ENCODE measurements at places on chromosomes 3 and 15.

DNA sequence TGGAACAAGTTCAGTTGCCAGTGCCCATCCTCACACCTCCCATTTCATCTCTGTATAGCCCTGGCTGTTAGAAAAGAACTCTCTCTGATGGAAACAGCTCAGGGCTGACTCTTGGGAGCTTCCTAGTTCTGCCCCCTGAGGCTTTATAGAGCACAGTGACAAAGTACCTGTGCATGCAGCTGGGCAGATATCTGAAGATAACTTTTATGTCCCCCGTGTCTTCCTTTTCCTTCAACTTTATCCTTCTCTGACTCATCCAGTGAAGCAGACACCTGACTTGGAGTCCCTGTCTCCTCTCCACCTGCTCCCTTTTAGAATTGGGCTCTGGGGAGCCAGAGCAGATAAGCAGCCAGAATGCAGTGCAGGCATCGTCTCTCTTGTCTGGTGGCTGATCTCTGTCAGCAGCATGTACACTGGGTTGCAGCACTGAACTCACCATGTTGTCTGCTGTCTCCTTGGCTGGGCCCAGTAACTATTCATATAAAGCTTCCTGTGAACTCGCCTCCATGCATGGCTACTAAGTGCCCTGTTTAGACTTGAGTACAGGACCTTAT, 53.9 kb upstream of the PLXNA1 start:
- no peak for DNase-seq

DNA sequence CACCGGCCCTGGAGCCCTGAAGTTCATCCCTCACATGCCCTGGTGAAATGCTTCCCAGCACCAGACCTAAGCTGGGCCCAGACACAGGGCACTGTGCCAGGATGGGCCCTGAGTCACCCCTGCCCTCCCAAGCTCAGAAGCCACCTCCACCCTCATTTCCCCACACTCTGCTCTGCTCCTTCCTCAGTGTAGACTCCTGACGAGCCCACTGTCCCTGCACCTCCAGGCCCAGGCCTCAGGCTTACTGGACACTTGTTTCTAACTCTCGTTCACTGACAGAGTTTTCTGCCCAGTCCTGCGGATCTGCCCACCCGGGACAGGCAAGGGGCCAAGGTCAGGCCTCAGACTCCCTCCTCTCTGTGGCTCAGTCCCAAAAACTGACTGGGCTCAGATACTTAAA, 112.6 kb upstream of the RNF7 start:
- no peak for DNase-seq

- DNase-seq = peak; percentile 28
Observed at GRCh38 chr3:129624347-129625071, 18.0 kb upstream of the PLXND1 start.

DNA sequence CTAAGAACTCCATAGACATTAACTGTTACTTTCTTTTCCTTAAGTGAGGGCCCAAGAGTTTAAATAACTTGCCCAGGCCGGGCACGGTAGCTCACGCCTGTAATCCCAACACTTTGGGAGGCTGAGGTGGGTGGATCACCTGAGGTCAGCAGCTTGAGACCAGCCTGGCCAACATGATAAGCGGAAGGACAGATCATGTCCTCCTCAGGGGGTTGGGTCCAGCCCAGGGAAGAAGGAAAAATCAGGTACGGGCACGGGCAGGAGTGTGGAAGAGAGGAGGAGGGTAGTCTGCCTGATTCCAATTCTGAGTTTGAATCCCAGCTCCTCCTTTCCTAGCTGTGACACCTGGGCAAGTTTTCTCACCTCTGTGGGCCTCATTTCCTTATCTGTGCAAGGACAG, 118.8 kb downstream of the ANP32A start:
- DNase-seq = no peak

- no peak for DNase-seq
Observed at GRCh38 chr3:179848711-179849110, 188.0 kb downstream of the PEX5L start.

DNA sequence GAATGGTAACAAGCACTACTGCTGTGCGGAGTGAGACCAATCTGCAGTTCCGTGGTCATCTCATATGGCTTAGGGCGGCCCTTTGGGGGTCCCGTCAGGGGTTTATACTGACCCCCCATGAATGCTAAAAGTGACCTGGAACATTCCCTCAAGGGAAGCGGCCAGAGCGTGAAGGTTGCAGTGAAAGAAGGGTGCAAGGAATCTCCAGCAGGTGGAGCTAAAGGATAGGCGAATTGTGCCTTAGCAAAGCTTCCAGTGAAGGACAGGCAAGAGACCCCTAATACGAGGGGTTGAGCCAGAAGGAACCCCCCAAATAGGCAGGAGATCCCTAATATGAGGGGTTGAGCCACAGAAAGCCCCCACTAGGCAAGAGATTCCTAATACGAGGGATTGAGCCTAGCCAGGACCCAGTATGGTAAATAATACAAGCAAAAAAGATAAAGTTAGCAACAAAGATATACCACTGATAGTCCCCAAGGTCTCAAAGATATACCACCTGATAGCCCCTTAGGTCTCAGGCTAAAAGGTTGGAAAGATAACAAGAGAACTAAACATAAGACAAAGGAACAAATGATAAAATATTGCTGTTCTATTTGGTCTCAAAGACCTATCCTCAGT, 32.8 kb downstream of the ZNF589 start:
- DNase-seq = no peak

GRCh38 chr3:21435871-21436270, 315.1 kb downstream of the ZNF385D start:
- no peak for DNase-seq

GRCh38 chr15:42058791-42059190, 35.6 kb downstream of the PLA2G4D start:
- DNase-seq = no peak

DNA sequence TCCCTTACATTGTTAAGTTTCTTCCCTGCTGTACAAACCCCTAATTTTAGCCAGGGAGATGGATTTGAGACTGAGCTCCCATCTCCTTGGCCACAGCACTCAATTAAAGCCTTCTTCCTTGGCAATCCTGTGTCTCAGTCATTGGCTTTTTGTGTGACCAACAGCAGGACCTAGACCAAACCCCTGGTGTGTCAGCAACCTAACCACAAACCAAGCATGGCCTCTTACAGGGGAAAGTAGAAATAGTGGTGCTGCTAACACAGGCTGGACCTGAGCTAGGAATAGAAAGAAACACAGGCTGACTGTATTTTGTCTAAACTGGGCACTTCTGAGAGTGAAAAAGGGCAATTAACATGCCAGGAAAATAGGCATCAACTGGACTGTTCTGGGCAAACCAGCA, 37.9 kb downstream of the PPCDC start:
- DNase-seq = no peak

DNA sequence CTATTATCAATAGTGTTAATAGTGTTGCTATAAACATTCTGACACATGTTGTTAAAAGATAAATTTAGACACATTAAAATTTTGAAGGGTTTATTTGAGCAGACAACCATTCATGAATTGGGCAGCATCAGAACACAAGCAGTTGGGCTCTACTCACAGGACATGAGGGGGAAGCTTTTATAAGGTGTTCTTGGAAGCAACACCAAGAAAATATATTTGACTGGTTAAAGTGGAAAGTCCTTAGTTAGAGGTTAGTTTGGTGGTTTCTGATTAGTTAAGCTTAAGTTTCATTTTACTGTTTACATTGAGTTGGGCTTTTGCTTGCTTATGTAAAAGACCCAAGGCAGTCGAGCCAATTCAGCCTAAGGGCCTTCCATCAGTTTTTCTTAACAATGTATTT, 220.7 kb downstream of the CD47 start:
- DNase-seq = no peak

- no peak for DNase-seq
Observed at GRCh38 chr3:186003610-186004009, 65.8 kb upstream of the TRA2B start.

DNA sequence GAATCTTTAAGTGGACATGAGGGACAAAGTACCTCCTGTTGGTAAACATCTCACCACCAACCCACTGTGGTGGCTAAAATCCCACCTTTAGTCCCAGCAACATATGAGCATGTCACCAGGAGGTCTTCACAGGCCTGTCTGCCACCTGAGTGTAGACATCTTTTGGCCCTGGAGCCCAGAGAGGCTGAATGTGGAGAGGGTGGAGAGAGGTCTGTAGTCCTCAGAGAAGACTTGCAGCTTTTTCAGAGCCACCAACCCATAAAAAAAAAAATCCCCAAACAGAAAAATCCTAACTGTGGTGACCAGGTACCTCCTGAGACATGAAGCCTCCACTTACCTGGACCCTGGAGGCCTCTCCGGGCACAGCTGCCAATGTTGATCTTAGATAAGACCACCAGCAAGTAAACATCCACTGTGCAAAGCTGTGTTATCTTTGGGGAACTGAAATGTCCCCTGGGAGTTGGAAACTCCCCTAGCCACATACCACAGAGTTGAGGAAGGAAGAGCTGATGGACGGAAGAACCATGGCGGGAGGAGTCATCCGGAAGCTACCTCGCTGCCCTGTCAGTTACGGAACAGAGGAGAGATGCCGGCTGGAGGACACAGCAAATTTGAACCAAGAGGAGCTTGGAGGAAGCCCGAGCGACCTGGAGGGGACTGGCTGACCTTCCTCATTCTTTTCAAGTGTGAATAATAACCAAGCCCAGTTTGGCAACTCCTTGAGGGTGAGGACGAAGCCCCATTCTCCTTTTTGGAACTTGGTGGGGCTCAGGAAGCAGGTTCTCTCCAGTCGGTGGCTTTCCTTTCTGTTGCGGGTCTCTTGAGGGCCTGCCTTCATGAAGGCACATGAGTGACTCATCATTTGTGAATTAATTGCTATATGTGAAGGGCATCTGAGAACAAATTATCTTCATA, at the start of gene GHRL:
TSS of gene GHRL (minus strand) at position 443 of the 915 bp plus-strand sequence. CDS start 2,767 bp downstream, outside the sequence.
- no peak for DNase-seq

DNA sequence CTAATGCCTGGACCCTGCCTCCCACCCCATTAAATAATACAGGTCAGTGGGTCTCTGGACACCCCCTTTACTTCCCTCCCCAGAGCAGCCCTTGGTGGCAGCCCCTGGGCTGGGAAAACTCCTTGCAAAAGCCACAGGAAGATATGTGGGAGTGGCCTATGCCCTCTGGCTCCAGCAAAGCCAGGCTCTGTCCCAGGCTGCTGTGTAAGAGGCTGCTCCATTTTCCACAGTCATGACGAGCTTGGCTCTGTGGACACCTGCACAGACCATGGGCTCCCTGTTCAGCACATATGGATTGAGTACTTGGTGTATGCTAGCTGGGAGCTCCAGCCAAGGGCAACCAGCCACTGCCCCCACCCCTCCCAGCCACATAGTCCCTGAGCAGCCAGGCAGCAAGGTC, 13.0 kb downstream of the CACNA2D2 start:
- DNase-seq = no peak

DNA sequence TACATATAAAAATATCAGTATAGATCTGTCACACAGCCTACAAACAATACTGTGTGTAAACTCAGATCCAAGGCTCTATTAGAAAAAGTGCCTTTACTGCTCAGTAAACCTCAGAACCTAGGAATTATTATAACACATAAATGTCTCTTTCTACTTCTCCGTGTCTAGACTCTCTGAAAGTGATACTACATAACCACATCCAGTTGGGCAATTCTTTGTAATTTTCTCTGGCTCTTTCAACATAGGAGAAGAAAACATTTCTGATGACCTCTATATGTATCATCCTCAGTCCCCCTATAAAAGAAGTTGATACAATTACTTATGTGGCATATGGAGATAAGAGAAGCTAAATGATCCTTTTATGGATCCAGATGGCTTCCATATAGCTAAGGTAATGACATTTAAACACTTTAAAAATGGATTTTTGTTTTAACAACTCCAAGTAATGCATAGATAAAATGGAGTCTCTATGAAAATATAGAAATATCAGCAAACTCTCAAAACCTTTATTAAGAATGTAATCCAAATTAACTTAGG, 104.5 kb downstream of the LSAMP start:
- no peak for DNase-seq

GRCh38 chr3:195040773-195041520, 230.0 kb downstream of the XXYLT1 start:
- DNase-seq = peak; percentile 12

DNA sequence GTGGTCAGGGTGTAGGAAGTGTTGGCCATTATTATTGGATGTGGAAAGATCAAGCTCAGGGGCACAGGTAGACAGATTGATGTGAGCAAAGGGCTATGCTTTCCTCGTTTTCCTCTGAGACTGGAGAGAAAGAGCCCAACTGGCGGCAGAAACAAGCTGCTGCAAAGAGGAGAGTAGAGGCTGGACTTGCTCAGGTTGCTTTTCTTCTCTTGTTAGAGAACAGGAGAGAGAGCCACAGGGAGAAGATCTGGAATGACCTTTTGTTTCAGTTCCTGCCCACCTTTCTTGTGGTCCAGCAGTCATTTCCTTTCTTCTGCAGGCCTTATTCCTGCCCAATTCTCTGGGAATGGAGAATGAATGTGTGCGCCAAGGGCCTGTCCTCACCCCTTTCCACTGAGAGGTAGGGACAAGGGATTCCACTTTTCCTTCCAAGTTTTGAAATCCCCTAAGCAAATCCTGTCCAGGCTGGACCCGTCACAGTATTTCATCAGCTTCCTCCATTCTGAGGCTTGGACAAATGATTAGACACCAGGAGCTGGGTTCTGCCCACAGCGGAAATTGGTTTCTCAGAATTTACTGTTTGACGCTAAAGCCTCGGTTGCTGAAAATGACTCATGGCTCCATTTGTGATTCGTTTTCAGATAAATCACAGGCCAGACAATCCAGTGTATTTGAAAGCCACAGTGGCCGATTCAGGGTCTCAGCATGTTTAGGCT, 16.1 kb downstream of the ZNF80 start:
- DNase-seq = no peak

DNA sequence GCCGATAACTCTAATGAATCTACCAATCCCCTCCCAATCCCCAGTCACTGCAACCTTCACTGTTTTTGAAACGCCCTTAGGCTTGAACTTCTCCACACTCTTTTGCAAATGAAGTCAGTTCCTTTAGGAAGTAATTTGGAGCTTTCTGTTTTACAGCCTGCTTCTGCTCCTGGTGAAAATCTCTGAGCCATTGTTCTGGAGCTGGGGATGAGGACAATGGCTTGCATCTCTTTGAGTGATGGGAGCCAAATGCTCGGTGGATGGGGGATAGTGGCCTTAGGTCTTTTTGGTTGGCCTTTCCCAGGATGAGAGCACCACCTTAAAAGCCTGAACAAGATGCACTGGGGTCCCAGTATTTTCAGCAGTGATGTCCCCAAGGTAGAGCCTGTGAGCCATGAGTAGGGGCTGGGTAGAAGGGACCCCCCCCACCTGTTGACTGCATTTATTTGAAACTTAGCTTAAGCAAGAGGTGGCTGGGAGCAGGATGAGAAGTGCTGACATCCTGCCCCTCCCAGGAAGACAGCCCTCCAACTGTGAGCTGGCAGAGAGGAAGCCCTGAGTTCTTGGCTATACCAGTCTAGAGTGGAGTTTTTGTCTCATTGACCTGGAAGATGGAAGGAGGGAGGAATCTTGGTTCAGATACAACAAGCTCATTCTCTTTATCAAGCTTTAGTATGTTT, 7.6 kb upstream of the MYO5C start:
- no peak for DNase-seq

- DNase-seq = no peak
Observed at GRCh38 chr3:98731720-98732285, 31.3 kb upstream of the ST3GAL6 start.

DNA sequence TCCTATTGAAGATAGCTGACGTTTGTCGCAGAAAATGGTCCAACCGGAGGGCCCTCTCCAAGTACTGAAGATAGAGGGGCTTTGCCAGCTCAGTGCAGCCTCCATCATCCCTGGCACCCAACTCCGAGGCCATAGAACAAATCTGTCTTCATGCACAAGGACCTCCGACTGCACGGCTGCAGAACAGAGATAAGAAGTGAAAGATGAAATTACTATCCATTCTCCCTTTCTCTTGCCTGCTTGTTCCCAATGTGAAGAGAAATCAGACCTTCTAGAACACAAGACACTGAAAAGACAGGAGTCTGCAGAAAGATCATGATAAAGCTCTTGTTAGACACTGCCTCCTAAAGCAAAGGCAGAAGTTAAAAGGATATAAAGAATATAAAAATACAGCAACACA, 19.9 kb downstream of the INO80 start:
- no peak for DNase-seq

All from activated CD4-positive, CD25-positive, alpha-beta regulatory T cell treated with anti-CD3 and anti-CD28 coated beads, Interleukin-2, amount 50 U/mL, for 72 hours (primary cell).